ENCODE measurements at places on chromosomes 13 and 19.

DNA sequence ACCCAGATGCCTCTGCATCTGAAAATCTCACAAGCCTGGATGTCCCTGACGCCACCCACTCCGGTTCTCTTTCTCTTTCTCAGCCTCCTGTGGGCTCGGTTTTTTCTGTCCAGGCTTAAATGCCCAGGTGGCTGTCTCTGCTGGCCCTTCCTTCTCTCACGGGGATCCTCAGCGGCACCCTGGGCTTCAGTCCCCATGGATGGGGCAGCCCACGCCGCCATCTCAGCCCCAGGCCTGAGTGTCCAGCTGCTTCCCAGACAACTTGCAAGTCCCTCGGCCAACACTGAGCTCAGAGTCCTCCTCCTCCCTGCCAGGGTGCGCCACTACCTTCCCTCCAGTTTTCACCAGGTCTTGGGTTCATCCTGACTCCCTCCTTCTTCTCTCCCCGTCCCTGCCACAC lies 6.4 kb downstream of the FBN3 start:
- no peak for DNase-seq

GRCh38 chr19:31338069-31338776 lies 11.0 kb downstream of the TSHZ3 start:
- DNase-seq, result peak; percentile 29

GRCh38 chr19:32619051-32619685 lies 38.2 kb downstream of the PDCD5 start:
- no peak for DNase-seq

DNA sequence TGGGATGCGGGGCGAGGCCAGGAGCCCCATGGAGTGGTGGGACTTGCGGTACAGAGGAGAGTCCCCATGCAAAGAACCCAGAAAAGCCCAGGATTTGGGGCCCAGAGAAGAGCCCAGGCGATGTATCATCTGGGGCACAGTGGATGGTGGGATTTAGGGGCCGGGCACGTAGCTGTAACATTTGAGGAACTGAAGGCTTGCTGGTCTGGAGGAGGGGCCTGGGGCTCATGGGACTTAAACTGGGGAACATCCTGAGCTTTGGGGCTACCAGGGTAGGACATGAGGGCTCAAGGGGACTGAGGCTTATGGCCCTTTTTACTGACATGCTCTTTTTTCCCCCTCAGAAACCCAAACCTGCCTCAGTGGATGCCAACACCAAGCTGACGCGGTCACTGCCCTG lies 13.5 kb downstream of the MED25 start:
- no peak for DNase-seq

DNA sequence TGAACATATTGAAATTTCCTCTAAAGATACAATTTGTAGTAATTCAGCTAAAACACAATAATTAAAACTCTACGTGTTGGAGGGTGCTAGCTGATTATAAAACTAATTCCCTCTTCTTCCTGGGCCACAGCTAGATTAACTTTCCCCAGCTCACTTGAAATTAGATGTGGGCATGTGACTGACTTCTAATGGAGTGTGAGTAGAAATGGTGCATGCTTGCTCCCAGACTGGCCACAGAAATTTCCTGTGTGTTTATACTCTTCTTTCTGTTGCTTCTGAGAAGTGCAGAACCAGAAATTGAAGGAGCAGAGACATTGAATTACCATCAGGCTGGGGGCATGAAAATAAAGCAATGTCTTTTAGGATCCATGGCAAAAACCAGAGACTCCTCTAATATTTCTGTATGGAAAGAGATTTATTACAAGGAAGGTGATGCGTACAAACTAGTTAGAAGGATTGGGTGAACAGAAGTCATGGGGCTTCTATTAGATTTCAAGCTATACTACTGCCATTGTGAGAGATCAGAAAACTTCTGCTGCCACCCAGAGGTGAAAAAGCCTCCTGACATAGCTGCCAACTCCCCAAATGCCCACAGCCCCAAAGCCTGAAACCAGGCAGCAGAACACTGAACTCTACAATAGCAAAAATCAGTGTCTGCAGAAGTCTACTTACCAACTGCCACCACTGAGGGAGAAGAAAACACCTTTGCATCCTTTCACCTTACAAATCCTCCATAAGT lies 379.2 kb upstream of the MIR17HG start:
- DNase-seq, result peak; percentile 83

GRCh38 chr19:2554856-2555255 lies 78.9 kb downstream of the GADD45B start:
- no peak for DNase-seq

DNA sequence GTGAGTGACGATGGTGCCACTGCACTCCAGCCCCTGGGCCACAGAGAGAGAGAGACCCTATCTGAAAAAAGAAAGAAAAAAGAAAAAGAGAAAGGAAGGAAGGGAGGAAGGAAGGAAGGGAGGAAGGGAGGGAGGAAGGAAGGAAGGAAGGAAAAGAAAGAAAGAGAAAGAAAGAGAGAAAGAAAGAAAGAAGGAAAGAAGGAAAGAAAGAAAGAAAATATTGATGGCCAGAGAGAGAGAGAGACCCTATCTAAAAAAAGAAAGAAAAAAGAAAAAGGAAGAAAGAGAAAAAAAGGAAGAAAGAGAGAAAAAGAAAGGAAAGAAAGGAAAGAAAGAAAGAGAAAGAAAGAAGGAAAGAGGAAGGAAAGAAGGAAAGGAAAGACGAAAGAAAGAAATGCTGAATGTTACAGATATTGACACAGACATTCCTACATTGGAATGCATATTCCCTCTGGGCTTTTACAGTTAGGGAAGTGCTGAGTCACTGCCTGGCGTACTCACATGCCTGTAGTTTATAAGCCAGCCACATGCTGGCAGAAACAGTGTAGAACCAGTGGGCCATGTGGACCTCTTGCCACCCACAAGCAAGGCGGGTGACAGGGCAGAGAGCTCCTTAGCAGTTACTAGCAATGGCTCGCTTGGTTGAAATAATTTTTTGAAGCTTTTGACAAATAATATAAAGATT lies 34.6 kb upstream of the SLC46A3 start:
- DNase-seq, result no peak

- DNase-seq, result peak; percentile 38
These were observed at the start of gene SAMD1 for GRCh38 chr19:14090509-14091080. Gene SAMD1 (minus strand): TSS chr19:14090751.

DNA sequence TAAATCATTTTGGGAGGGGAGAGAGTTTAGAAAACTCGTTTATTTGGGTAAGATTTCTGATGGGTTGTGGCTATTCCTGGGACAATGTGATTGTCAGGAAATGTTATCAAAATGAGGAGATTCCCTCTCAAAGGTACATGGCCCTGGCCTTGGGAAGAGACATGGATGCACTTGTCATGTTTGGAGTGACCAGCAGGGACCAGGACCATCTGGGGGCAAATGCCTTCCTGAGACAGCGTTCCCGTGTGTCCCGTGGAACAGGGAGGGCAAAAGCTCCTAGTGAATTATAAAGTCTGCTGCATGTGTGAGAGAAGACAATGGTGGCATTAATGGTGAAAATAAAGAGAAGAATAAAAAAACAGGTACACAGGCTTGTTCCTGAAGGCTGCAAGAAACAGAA lies 317.3 kb downstream of the ZNF536 start:
- no peak for DNase-seq

GRCh38 chr13:40442826-40443225 lies 223.6 kb downstream of the FOXO1 start:
- no peak for DNase-seq

DNA sequence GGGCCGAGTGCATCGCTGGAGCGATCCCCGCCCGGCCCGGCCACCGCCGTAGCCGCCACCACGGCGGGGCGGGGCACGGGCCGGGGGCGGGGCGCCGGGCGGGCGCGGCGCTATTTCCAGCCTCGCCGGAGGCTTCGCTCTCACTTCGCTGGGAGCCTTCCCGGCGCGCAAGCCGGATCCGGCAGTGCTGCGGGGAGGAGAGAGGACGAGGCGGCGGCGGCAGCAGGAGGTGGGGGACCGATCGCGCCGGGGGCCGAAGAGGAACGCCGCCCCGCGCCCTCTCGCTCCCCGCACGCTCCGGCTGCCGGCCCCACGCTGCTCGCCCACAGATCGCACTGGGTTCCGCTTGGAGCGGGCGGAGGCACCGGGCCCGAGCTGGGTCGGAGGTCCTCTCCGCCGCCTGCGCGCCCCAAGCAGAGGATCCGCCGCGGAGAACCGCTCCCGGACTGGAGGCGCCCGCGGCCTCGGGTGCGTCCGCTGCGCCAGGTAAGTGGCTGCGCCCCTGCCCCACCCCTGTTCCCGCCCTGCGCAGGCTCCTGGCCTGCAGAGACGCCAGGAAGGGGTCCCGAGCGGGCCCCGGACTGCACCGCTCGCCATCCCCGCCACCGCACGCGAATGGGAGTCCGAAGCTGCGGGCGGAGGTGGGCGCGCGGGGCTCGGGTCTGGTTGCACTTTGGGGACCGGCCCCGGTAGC lies at the start of gene CHST8:
Gene CHST8 (plus strand): TSS at position 143 of the 694 bp plus-strand sequence. CDS start 67,309 bp downstream, outside the sequence.
- no peak for DNase-seq

DNA sequence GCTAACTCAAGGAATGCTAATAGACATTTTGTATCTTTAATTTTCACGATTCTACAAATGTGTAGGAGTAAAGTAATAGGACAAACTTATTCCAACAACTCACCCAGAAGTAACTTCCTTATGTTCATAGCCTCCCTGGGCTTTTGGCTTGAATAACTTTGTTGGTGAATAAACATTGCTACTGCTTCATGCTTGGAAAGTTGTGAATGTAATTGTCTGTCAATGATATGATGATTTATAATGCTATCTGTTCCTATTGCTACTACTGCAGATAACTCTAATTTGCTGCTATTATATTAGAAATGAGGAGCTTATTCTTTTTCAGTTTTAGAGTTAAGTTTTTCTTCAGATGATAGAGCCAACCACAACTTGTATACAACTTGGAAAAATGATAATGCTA lies 307.7 kb downstream of the PCDH9 start:
- DNase-seq, result no peak

GRCh38 chr13:79271616-79272015 lies 134.4 kb downstream of the RBM26 start:
- DNase-seq, result no peak

GRCh38 chr13:51317262-51317661 lies 22.2 kb upstream of the SERPINE3 start:
- no peak for DNase-seq

GRCh38 chr13:35994131-35994966 lies 136.8 kb downstream of the DCLK1 start:
- DNase-seq, result no peak

DNA sequence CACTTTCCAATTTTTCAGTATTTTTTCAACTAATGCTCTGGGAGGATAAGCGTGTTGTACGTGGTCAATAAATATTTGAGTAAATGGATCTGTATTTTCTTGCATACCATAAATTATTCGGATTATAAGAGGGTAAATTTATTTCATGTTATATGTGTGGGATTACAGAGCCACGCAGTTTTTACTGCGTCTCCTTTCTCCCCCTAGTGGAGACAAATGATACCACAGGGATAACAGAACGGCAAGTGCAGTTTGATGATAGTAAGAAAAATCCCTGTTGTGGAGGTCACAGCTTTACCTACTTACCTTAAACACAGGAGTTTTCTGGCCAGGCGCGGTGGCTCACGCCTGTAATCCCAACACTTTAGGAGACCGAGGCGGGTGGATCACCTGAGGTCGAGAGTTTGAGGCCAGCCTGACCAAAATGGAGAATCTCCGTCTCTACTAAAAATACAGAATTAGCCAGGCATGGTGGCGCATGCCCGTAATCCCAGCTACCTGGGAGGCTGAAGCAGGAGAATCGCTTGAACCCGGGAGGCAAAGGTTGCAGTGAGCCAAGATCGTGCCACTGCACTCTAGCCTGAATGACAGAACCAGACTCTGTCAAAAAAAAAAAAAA lies 16.8 kb downstream of the MBD3L2B start:
- no peak for DNase-seq

- DNase-seq, result no peak
These were observed 25.8 kb upstream of the SPATA13 start for GRCh38 chr13:24134757-24135156.

DNA sequence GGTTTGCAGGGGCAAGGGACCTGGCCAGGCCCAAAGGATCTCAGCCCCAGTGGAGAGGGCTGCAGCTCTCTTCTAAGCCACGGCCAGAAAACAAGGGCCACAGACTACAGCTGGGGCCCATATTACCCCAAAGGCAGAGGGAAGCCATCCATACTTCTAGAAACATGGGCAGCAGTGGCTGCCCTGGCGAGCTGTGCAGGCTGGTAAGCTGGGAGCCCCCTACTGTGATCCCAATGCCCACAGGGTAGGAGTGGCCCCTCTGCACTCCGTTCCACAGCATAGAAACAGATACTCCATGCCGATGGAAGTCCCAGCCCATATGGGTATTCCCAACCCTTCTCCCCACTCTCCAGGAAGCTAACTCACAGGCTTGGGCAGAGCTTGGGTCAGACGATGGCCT lies 25.1 kb downstream of the VSTM2B start:
- DNase-seq, result no peak

GRCh38 chr19:51751655-51752054 lies at the start of gene FPR1:
Gene FPR1 (minus strand): TSS chr19:51751878. CDS start chr19:51746994, 4,884 bp downstream.
- no peak for DNase-seq

- DNase-seq, result no peak
These were observed 782.0 kb downstream of the SLITRK1 start for GRCh38 chr13:83100237-83100636.

DNA sequence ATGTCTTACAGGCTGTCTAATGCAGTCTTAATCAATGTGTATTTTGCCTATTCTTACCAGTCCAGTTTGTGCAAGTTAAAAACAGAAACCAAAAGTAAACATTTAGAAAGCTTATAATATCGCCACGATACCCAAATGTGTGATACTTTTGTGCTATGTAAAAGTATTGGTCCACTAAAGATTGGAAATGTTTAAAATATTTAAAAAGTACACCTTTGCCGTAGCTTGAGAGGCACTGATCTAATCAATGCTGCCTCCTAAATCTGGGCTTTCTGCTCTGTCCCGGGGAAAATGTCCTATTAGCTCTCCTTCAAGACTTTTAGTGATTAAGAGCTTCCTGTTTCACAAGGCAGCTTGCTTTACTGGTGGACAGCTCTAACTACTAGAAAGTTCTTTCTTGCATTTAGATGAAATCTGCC lies 64.7 kb downstream of the DNAJC15 start:
- DNase-seq, result no peak

DNA sequence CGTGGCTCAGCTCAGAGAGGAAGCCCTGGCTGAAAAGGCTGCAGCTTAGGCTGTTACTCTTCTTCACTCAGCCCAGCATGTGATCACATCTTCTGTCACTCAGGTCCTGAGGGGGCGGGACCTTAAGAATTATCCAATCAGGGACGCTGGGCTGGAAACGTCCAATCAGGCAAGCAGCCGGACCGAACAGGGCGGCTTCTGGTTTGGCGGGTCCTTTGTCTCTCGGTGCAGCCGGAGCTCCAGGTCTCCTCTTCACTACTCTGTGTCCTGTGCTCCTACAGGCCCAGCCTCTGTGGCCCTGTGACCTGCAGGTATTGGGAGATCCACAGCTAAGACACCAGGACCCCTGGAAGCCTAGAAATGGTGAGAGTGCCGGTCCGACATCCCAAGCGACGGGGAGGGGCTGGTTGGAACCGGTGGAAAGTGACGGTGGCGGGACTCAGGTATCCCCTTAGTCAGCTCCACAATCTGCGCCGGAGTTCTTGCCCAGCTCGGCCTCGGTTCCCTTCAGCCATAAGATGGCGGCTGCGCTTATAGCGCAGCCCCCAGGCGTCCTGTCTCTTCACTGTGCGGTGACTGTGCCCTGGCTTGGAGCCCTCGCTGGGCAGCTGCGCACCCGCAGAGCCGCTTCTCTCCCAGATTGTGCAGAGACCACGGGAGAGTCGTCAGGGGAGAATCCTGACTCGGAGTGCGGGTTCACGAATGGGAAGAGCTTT lies at the start of gene ZNF93:
Gene ZNF93 (plus strand): TSS at position 218 of the 716 bp plus-strand sequence. CDS start 143 bp downstream, at position 361.
- DNase-seq, result no peak

GRCh38 chr13:40160618-40161350 lies 505.3 kb downstream of the COG6 start:
- DNase-seq, result no peak
